ENCODE measurements at places on chromosomes 2 and 18.

GRCh38 chr2:100518801-100519200 is 44.0 kb upstream of the PDCL3 start:
- no peak overlapping the region for H3K4me3 ChIP-seq
- no peak overlapping the region for H3K27ac ChIP-seq
- peaks cover 5% of the 10 kb centered on the region for H3K27me3 ChIP-seq
- H3K4me1 ChIP-seq: peaks cover under 1% of the 10 kb centered on the region
- H3K36me3 ChIP-seq: no peaks in the 10 kb centered on the region
- no peak for DNase-seq

GRCh38 chr18:11529081-11529480 is 80.3 kb upstream of the SLC35G4 start:
- H3K36me3 ChIP-seq: no peaks in the 10 kb centered on the region
- H3K27me3 ChIP-seq: no peaks in the 10 kb centered on the region
- no peak overlapping the region for H3K27ac ChIP-seq
- no peaks in the 10 kb centered on the region for H3K4me1 ChIP-seq
- no peak for DNase-seq

DNA sequence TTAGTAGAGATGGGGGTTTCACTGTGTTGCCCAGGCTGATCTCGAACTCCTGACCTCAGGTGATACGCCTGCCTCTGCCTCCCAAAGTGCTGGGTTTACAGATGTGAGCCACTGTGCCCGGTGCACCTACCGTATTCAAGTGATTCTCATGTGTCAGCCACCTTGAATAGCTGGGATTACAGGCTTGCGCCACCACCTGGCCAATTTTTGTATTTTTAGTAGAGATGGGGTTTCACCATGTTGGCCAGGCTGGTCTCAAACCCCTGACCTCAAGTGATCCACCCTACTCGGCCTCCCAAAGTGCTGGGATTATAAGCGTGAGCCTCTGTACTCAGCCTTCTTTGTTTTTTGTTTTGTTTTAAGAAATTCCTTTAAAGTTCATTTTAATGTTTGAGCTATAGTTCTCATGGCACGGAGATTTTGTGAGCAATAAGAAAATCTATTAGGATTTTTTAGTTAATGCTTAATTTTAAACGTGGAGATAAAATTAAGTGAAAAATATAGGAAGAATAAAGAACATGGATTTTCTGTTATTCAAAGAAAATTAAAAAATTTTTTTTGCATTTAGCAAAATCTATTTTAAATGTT is 242.6 kb downstream of the PHLPP1 start:
- DNase-seq: peak; percentile 43
- no peaks in the 10 kb centered on the region for H3K36me3 ChIP-seq
- H3K27ac ChIP-seq: no peak overlapping the region
- H3K4me3 ChIP-seq: no peak overlapping the region
- H3K27me3 ChIP-seq: no peaks in the 10 kb centered on the region

DNA sequence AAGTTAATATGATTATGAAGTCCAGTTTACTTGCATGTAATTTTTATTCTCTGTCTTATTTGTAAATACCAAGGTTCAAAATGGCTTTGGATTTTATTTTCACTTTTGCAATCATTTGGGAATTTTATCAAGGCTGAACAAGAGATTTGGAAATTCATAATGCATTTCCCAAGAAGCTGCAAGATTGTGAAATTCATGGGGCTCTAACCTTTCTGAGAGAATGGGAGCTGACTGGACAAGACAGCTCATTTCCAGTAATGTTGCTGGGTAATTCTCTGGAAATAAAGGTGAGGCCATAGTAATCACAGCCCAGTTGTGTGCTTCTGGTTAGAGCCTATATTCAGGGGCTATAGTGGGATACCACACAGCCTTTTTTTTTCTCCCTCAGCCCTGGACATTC is 21.5 kb upstream of the NABP1 start:
- peaks cover 4% of the 10 kb centered on the region for H3K27me3 ChIP-seq
- peaks cover 2% of the 10 kb centered on the region for H3K36me3 ChIP-seq
- H3K27ac ChIP-seq: no peak overlapping the region

GRCh38 chr18:32607816-32608215 is 137.1 kb upstream of the GAREM1 start:
- no peak overlapping the region for H3K27ac ChIP-seq
- no peaks in the 10 kb centered on the region for H3K4me1 ChIP-seq
- DNase-seq: no peak
- H3K4me3 ChIP-seq: no peak overlapping the region
- H3K36me3 ChIP-seq: no peaks in the 10 kb centered on the region
- peaks cover 3% of the 10 kb centered on the region for H3K27me3 ChIP-seq

DNA sequence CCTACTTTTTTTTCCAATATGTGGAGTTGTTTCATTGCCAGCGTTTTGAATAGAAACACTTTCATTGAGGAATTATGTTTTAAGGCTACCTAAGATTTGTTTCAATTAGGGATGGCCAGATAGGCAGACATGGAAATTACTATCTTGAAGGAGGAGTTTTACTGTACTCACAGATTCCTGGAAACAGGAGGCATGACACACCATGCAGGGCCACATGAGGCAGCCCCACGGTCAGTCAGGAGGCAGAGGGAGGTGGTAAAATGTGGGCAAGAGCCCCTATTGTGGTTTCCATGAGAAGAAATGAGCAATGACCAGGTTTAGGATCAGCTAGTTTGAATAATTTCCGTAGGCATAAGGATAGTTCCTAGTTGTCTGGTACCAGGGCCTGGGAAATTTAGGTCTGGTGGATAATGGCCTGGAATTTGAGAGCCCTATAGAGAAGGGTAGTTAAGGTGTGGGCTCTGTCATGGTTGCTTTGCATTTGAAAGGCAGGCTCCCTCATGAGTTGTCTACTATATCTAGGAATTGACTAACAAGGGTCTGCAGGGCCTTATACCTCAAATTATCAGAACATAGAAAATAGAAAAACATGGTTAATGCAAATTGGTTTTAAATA is 360.0 kb upstream of the KCNJ3 start:
- H3K27ac ChIP-seq: no peak overlapping the region
- DNase-seq: no peak
- H3K36me3 ChIP-seq: no peaks in the 10 kb centered on the region
- H3K4me1 ChIP-seq: no peaks in the 10 kb centered on the region
- H3K4me3 ChIP-seq: no peak overlapping the region

DNA sequence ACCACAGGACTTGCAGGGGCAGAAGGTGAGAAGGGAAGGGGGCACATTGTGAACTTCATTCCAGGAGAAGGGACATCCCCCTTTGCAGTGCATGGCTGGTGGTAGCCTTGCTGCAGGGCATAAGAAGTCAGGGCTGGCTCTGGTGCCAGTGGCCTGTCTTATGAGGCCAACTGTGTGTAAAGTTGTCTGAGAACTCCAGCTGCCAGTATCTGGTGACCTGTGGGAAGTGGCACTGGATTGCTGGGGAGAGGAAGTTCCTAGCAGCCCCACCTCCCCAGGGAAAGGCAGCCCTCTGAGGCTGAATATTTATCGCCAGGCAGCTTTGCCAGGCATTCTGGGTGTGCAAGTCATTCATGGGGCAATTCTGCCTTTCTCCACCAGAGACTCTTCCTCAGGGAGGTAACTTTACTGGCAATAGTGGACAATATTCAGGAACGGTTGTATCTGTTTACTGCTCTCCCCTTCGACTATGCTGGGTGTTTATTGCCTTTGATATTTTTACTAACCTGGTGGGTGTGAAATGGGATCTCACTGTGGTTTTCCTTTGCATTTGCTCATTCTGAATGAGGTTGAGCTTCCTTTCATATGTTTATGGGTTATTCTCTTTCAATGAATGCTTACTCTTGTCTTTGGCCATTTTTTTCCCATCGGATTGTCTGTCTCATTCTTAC is 12.3 kb downstream of the TRPM8 start:
- peaks cover 5% of the 10 kb centered on the region for H3K4me1 ChIP-seq
- H3K4me3 ChIP-seq: no peak overlapping the region
- H3K27me3 ChIP-seq: peaks cover 22% of the 10 kb centered on the region
- H3K27ac ChIP-seq: no peak overlapping the region
- H3K36me3 ChIP-seq: no peaks in the 10 kb centered on the region

- H3K27me3 ChIP-seq: no peaks in the 10 kb centered on the region
- peaks cover 8% of the 10 kb centered on the region for H3K4me1 ChIP-seq
- H3K27ac ChIP-seq: no peak overlapping the region
- H3K4me3 ChIP-seq: no peak overlapping the region
- no peak for DNase-seq
These were observed 2.1 kb upstream of the OTOF start for GRCh38 chr2:26479789-26480565.

DNA sequence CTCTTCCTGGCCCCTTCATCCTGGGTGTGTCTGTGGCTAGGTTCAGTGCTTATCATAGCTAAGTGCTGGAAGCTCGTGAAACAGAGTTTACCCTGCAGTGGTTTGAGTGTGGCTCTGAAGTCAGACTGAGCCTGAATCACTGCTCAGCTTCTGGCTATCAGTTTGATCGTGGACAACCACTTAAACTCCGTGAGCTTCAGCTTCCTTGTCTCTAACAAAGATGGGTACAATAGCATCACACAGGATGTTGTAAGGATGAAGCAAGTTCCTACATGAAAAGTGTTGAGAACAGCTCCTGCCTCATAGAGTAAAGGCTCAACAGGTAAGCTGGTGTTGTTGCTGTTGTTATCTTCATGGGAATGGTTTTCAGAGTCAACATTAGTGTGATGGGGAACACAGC is 210.3 kb downstream of the CLIP4 start:
- no peak for DNase-seq
- H3K27ac ChIP-seq: no peak overlapping the region
- no peak overlapping the region for H3K4me3 ChIP-seq
- peaks cover 46% of the 10 kb centered on the region for H3K4me1 ChIP-seq
- no peaks in the 10 kb centered on the region for H3K36me3 ChIP-seq

DNA sequence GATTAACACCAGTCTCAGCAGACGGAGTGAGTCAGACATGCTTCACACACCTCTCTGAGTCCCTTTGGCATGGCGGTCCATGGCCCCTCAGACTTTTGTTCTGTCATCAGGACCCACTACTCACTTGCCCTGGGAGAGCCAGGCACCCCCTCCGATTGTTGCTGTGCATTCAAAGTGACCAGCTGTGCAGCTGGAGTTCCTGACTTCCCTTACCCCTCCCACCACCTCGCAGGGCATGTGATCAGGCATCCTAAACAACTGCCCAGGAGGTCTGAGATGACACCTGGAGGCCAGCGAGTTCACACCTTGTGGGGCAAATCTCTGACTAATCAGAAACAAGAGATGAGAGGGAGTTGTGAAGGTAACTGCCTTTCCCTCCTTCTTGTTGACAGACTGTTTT is 35.3 kb upstream of the HDAC4 start:
- H3K36me3 ChIP-seq: no peaks in the 10 kb centered on the region
- no peak overlapping the region for H3K4me3 ChIP-seq
- no peak for DNase-seq
- H3K27ac ChIP-seq: no peak overlapping the region

GRCh38 chr2:62398356-62398755 is 107.6 kb downstream of the TMEM17 start:
- no peaks in the 10 kb centered on the region for H3K36me3 ChIP-seq
- H3K27me3 ChIP-seq: no peaks in the 10 kb centered on the region
- no peaks in the 10 kb centered on the region for H3K4me1 ChIP-seq
- no peak overlapping the region for H3K27ac ChIP-seq
- H3K4me3 ChIP-seq: no peak overlapping the region

DNA sequence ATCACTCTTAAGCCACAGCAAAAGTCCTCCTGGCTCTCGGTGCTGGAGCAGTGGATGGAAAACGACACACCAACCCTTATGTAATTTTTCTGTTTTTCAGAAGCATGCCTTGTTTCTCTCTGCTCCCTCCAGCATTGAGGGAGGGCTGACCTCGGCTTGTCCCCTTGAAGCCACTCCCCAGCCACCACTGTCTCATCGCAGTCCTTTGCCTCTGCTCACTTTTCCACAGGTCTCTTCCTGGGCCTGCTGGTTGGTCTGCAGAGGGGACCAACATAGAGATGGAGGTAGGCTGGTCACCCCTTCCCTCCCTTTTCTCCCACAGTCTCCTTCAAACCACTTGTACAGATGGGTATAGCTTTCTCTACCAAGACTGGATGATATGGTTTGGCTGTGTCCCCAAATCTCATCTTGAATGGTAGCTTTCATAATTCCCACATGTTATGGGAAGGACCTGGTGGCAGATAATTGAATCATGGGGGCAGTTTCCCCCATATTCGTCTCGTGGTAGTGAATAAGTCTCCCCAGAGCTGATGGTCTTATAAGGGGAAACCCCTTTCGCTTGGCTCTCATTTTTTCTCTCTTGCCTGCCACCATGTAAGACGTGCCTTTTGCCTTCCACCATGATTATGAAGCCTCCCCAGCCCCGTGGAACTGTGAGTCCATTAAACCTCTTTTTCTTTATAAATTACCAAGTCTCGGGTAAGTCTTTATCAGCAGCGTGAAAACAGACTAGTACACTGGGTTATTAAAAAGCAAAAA is 14.3 kb upstream of the RIOK3 start:
- peaks cover 22% of the 10 kb centered on the region for H3K4me1 ChIP-seq
- H3K36me3 ChIP-seq: no peaks in the 10 kb centered on the region
- peak overlapping the region; percentile 86 for H3K4me3 ChIP-seq
- H3K27ac ChIP-seq: peak overlapping the region; percentile 71
- peaks cover 8% of the 10 kb centered on the region for H3K27me3 ChIP-seq
- DNase-seq: no peak

DNA sequence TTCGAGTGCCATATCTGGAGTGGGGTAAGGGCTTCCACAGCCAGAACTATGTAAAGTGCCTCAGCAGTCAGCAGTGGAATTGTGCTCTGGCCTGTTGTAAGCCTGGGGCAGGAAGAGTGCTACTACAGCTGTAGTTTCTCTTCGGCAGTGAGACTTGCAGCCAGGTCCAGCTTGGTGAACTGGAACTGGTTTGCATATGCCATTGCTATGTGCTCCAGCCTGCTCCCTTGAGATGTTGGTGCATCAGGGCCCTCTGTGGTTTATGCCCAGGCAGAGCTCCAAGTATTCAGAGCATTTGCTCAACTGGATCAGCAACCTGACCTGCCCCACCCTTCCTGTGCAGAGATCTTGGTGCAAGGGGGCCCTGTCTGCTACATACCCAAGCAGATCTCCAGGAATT is 47.8 kb downstream of the ZNF804A start:
- no peak for DNase-seq
- H3K4me1 ChIP-seq: no peaks in the 10 kb centered on the region
- no peak overlapping the region for H3K27ac ChIP-seq
- H3K27me3 ChIP-seq: no peaks in the 10 kb centered on the region

DNA sequence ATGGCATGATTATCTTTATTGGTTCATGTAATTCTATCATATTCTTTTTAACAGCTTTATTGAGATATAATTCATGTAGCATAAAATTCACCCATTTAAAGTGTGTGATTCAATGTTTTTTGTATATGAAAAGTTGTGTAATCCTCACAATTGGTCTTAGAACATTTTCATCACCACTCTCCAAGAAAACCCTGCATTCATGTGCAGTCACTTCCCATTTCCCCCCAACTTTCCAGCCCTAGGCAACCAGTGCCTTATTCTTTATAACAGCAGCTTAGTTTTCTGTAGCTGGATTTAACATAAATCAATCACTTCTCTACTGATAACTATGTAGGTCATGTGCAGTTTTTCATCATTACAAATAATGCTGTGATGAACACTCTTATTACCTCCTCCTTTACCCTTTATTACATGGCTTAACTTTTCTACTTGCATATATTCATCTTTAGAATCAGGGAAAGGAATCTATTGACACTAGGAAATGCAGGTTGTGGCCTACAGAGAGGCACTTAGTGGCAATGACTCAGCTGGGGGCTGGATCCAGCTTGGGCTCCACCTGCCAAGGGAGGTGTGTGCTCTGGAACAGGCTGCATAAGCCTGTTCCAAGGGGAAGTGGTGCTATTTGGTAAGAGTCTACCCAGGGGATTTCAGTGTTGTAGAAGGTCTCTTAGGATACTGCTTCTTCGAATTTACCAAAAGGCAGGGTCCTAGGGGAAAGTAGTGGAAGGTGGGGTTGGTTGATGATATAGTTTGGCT is 89.1 kb downstream of the ETAA1 start:
- H3K27ac ChIP-seq: no peak overlapping the region
- H3K4me1 ChIP-seq: no peaks in the 10 kb centered on the region
- no peaks in the 10 kb centered on the region for H3K36me3 ChIP-seq
- DNase-seq: no peak
- no peaks in the 10 kb centered on the region for H3K27me3 ChIP-seq
